ENCODE measurements at places on chromosomes 2 and 18.

DNA sequence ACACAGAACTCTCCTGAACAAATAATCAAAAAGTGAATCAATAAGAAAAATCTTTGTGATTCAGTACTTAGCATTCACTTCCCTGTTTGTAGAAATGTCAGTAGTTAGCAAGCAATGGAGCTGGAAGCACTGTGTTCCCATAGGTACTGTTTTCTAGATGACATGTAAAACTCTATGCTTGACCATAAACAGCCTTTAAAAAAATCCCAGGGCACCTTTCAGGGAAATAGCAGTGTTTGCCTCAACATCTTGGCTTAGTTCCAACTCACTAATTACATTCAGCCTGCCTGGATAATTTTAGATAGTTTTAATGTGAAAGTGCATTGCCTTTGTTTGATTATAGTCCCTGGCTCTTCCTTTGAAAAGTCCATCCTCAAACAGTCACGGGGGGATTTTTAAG is 721.8 kb downstream of the ERBB4 start:
- DNase-seq: no peak

GRCh38 chr2:85245891-85246290 is 81.9 kb downstream of the TGOLN2 start:
- DNase-seq: no peak

DNA sequence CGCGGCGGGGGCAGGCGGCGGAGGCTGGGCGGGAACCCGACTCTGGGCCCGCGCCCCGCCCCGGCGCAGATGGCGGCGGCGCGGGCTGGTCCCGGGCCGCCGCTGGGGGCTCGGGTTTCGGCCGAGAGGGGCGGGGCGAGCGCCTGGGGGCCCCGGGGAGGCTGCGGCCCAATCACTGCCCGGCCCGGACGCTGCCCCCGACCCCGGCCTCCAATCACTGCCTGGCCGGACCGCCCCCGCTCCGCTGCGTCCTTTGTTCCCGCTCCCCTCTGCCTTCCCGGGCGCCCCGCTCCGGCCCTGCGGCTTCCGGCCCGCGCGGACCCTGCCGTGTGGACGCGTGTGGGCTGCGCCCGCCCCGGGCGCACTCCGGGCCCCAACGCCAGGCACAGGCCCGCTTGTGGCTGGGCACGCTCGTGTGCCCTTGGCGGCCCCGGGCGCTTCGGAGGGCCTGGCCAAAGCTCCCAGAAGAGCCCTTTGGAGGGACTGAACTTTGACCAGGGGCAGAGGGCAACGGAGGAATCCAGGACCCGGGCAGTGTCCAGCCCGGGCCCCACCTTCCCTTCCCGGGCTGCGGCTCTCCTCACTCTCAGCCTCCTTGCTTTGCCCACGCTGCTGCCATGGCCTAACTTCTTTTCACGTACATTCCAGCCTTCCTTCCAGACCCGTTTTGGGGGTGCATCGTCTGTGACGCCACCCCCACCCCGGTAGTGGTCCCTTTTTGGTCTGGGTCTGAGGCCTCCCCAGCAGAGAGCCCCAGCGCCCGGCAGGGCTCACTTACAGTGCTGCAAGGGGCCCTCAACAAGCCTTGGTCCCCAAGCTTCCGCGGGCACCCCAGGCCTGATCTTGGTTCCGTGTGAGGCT is 27.1 kb upstream of the PTMA start:
- DNase-seq: peak; percentile 47

DNA sequence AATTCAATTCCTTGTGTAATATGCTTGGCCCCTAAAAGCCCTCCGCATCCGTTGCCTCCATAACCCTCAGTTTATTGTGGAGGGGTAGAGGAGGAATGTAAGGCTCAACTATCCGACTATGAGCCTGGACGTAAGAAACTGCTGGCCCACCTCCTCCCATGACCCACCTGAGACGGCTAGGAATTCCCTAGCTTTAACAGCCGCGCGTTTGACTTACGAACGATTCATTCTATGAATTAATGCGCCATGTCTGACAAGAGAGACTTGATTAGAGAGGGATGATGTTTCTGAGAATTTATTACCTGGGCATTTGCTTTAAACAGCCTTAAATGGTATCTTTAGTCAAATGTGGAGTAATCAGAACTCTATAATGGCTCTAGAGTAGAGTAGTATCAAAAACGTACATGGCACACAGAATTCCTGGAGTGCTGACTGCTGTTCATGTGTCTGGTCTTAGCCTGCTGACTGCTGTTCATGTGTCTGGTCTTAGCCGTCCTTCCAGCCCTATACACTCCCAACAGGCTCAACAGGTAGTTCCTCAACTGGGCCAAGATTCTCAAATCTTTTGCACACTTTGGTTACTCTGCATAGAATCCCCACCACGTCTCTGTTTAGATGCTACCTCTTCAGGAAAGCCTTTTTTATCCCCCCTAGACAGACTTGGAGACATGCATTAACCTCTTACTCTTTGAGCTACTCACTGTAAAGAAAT is 899 bp upstream of the GFPT1 start:
- no peak for DNase-seq
